ENCODE measurements at places on chromosomes 7 and 10.

DNA sequence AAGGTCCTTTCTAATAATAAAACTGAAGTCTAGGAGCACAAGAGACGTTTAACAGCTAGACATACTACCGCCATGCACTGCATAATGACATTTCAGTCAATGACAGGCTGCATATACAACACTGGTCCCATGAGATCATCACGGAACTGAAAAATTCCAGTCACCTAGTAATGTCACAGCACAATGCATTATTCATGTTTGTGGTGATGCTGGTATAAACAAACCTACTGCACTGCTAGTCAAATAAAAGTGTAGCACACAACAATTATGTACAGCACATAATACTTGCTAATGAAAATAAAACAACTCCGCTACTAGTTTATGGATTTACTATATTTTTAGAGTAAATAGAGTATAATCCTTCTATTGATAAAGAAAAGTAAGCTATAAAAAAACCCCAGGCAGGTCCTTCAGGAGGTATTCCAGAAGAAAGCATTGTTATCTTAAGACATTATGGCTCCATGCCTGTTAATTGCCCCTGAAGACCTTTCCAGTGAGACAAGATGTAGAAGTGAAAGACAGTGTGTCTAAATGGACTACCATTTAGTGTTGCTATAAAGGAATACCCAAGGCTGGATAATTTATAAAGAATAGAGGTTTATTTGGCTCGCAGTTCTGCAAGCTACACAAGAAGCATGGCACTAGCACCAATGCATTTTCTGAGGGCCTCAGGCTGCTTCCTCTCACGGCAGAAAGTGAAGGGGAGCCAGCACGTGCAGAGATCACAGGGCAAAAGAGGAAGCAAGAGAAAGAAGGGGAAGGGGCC is 47.1 kb downstream of the HIBADH start:
- DNase-seq, result no peak

DNA sequence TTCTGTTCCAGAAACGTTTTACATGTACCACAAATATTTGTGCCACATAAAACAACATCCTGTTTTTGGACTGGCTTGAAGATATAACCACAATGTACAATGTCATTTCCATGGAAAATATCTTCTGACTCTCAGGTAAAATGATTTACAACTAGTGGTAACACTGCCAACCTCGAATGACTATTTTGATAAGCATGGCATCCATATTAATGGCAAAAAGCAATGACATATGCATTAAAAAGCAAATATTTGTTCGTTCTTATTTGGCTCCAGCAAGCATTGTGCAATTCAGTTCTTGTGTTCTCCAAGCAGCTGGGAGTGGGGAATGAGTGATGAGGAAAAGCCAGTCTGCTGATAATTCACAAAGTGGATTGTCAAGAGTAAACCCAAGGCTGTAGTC is 289.0 kb downstream of the PLXDC2 start:
- DNase-seq, result no peak

GRCh38 chr7:121401896-121402295 is 5.8 kb upstream of the FAM3C start:
- no peak for DNase-seq

DNA sequence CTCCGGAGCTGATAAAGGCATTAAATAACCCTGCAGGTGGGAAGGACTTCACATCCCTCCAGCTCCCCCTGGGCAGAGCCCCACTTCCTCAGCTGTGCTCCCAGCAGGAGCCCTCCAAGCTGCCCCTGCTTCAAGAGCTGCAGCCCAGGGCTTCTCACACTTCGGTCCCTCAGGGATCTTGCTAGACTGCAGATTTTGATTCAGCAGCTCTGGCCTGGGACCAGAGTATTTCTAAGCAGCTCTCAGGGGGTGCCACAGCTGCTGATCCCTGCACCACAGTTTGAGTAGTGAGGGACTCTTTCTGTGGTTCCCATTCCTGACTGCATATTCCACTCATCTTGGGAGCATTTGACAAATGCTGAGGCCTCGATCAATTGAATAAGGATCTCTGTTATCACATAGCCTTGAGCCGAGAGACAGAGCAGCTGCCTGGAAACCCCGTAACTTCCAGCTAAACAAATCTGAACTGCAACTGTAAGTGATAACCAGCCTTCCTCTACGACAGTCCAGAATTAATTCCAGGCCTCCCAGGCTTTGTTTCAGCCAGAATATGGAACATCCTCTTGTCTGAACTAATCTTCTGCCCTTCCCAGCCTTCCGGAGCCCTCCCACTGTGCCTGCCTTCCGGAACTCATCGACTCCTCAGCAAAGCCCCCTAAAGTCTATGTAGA is 161.4 kb downstream of the CCDC3 start:
- no peak for DNase-seq

DNA sequence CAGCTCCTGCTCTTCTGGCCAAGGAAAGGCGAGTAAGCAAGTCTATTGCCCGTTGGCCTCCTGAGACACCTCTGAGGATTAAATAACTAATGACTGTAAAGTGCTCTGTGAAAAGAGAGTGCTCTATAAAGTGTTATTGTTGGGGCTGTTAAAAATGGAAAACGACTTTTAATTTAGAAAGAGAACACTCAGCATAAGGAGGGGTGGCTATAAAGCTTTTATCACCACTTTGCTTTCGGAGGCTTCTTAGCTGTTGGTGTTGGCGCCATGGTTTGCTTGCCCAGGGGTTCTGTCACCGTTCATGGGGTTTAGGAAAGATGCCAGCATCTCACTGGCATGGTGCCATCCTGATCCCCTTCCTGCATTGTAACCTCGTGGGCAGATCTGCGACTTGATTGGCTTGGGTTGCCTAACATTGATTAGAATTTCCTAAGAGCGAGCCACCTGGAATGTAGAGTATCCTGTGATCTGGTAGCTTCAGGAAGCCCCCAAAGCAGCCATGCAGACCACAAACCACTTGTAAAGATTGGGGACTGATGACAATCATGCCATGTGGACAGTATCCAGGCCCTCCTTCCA is 509.9 kb downstream of the LRMDA start:
- no peak for DNase-seq

- DNase-seq, result no peak
Observed at GRCh38 chr7:132207211-132207610, 369.1 kb downstream of the PLXNA4 start.

- no peak for DNase-seq
Observed at GRCh38 chr10:30606313-30606712, 23.2 kb downstream of the LYZL2 start.

DNA sequence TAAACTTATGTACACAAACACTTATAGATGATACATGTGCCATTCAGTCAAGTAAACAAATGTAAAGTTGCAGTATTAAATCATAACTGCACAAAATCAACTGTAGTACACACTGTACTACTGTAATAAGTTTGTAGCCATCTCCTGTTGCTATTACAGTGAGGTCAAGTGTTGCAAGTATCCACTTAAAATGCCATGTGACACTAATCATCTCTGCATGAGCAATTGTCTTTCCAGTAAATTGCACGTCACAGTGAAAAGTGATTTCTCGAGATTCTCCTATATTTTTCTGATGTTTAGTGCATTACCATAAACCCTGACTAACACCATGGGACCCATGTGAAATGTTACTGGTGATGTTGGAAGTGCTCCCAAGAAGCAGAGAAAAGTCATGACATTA is 293.3 kb upstream of the SP4 start:
- no peak for DNase-seq

All from NCI-H774 (cell line).